Activated T-cell treated with anti-CD3 and anti-CD28 coated beads, Interleukin-2, amount 50 U/mL, for 72 hours (primary cell): ENCODE measurements at places on chromosomes 4 and X.

GRCh38 chr4:140004922-140005627, 148.9 kb downstream of the MAML3 start:
- DNase-seq, result no peak

GRCh38 chr4:128357286-128357685, 69.7 kb upstream of the PGRMC2 start:
- no peak for DNase-seq

- DNase-seq, result no peak
Observed at GRCh38 chrX:139563251-139563650, 32.7 kb downstream of the F9 start.

GRCh38 chr4:188783175-188783574, 643.9 kb downstream of the TRIML1 start:
- no peak for DNase-seq

DNA sequence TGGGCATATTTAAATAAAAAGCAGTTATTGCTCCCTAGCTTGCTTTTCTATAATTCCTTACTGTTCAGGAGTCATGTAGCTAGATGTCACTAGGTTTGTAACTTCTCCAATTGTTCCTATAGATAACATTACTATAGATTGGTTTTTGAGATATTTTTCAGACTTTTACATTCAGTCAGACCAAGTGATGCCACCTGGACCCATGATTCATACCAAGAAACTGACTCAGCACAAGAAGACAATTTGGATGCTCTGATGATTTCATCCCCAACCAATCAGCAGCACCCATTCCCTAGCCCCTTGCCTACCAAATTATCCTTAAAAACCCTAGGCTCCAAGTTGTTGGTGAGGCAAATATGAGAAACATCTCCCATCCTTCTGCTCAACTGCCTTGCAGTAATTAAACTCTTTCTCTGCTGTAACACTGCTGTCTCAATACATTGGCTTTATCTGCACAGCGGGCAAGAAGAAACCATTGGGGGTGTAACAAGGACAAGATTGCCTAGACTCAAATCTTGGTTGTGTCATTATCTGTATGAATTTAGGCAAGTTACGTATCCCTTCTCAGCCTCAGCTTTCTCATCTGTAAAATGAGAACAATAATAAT, 11.8 kb upstream of the NEIL3 start:
- no peak for DNase-seq

DNA sequence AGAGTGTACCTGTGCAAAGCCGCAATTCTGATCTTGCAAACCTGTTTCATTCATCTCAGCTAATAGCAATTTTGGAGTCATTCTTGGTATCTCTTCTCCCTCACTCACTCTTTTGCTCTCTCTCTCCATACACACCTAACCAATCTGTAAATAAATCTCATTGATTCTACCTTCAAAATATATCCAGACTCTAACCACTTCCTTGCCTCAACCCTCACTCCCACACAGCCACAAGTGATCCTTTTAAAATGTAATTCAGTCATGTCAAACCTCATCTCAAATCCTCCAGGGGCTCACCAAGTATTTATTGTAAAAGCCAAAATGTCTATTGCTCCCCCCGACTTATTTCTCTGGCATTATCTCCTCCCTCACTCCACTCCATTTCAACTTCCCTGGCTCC, 51.7 kb upstream of the SLC10A4 start:
- peak; percentile 5 for DNase-seq

GRCh38 chr4:168240821-168241220, 77.7 kb downstream of the DDX60 start:
- DNase-seq, result no peak

DNA sequence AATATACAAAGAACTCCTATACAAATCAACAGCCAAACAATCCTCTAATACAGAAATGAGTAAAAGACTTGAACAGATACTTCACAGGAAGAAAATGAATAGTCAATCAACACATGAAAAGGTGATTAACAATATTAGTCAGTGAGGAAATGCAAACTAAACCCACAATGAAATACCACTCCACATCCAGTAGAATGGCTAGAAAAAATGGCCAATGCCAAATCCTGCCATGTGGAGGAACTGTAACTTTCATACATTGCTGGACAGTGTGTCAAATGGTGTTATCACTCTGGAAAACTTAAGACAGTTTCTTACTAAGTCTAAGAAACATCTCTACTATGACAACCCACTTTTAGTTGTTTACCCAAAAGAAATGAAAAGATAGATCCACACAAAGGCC, 59.5 kb downstream of the NSG1 start:
- no peak for DNase-seq

DNA sequence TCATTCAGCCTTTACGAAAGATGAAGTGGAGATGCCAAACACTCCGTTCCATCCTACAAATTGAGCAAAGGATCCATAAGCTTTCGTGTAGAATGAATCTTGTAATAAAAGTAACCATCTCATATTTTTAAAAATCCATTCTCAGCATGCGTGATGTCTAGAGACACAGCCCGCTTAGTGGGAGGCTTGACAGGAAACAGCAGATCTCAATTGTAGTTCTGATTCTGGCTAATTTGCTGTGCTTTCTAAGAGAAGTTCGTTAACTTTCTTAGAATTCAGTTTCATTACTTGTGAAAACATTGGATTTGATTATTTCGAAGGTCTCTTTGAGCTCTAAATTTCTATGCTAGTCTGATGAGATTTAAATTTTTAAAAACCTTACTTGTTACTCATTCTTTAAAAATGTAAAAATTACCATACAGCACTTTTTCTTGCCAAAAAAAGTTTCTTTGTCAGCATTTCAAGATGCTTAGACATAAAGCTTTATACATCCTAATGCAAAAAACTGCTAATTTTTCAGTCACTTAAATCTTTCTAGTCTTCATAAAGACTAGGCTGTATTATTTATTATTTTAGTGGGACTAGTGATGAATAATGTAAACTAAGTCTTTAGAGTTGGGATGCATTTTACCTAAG, 66.9 kb upstream of the NEIL3 start:
- DNase-seq, result no peak

DNA sequence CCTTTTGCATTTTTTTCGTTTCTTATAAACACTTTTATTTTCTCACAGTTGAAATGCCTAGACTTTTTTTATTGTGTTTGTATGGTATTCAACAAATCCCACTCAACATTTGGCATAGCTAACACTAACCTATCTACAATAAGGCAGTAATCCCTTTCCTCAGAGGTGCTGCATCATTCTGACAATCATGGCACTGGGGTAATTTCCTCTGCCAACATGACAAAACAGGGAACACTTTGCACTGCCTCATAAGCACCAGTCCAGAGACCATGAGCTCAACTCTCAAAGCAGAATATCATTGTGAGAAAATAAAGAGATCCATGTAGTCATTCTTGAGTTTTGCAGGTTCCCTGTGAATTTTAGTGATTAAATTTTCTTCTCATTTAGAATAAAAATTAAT, 183.8 kb upstream of the INTU start:
- no peak for DNase-seq

DNA sequence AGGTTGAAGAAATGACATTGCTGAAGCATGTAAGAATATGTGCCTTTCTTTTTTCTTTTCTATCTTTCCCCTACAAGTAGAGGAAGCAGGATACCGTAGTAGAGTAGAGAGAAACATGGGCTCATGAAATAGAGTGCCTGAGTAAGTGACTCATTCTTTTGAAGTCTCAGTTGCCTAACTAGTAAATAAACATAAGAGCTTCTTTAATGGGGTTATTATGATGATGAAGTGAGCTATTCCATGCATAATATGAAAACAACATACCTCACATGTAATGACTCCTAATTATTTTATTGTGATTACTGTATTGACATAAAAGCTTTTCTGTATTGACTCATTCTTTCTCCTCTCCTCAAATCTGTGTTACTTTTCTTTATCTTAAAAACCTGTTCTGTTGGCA, 1538.2 kb downstream of the TECRL start:
- DNase-seq, result no peak

DNA sequence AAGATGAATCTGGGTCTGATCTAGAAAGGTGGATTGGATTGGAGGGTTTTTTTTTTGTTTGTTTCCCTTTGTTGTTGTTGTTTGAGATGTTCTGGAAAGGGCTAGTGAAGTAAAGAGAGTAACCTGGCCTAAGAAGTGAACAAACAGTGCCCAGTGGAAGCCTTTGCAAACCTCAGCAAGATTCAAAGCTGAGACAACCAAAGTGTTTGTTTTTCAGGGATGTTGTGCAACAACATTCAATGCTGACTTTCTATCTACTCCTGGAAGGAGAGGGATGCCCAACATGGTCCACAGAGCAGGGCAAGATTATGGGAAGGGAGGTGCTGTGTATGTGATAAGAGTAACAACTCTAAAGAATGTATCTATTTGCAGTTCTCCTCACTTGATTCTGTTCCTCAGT, 11.3 kb downstream of the BEX1 start:
- DNase-seq, result no peak

DNA sequence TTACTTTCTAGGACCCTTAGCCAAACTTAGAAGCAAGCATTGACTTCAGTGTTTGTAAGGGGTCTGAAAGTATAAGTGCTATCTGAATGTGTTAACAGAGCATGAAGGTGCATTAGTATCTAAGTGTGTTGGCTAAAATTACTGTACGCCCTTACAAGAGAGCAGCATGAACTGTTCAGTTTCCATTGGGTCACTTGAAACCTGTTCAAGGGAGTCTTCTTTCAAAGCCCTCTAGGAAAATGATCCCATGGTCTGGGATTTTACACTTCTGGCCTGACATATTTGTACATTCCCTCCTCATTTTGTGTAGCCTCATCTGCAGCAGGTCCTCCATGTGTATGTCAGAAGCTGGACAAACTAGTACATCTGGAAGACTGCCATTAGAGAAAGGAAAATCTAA, 3.2 kb downstream of the PRDX4 start:
- DNase-seq, result no peak

DNA sequence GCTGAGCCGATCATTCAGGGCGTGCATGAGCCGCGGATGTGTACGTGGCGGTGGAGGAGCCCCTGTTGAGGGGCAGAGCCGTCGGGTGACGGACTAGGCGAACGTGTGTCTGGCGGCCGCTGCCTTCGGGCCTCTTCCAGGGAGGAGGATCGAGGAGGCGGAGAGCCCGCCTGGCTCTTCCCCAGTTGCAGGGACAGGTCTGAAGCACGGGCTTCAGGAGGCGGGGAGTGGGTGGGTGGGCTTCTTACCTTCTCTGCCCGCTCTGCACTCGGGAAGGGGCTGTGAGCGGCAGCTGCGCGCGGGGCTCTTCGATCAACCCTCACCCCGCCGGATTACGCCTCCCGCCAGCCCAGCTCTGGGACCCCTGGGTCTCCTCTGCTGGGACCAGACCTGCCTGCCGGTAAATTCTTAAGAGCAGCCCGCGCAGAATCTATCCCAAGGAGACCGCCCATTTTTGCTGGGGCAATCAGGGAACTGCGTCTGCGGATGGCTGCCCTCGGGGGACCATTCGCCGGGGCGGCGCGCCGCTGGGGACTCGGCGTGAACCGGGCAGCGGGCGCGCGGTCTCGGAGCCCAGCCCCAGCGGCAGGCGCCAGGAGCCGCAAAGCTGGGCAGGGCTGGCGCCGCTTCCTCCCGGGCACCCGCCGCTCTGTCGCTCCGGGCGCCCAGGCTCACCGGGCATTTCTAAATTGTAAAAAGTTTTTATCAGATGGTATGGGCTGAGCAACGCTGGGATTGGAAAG, 4.9 kb downstream of the PLAC8 start:
- DNase-seq, result peak; percentile 56

- DNase-seq, result no peak
Observed at GRCh38 chr4:168092176-168092712, at the start of gene ANXA10. TSS of gene ANXA10 (plus strand) at chr4:168092537. CDS start at chr4:168092701, 164 bp downstream.

- no peak for DNase-seq
Observed at GRCh38 chr4:25723409-25723808, 67.8 kb downstream of the SLC34A2 start.

- DNase-seq, result peak; percentile 61
Observed at GRCh38 chr4:104966349-104967033, 180.2 kb upstream of the TET2 start.

GRCh38 chrX:24294619-24295018, 19.2 kb downstream of the SUPT20HL2 start:
- peak; percentile 30 for DNase-seq

DNA sequence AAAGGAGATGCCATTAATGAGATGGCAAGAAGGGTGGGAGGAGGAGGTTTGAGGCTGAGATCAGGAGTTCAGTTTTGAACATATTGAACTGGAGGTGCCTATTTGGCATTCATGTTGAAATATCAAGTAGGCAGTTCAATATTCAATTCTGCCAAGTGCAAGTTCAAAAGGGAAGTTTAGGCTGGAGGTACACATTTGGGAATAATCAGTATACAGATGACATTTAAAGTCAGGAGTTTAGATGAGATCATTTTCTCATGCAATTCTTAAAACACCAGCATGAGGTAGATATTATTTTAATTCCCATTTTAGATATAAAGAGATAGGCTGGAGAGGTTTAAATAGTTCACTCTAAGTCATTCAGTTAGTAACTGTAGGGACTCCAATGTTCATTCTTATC, 26.1 kb downstream of the COQ2 start:
- no peak for DNase-seq

GRCh38 chr4:53120778-53121177, 245.1 kb downstream of the SCFD2 start:
- no peak for DNase-seq

DNA sequence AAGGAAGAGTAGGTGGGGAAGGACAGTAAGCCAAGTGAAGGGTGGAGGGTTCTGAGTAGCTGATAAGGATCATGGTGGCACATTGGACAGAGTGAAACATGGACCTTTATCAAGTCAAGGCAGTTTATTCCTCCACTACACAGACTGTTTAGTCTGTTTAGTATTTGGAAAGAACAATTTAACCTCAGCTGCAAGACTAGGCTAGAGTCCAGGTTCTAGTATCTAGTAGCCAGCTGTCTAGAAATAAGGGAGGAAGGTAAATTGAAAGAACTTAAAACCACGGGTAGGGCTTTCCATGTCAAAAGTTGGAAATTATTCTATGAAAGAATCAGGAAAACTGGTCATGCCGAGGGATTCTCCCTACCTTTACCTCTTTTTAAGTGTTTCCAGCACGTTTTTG, 140.1 kb upstream of the MED14 start:
- no peak for DNase-seq

DNA sequence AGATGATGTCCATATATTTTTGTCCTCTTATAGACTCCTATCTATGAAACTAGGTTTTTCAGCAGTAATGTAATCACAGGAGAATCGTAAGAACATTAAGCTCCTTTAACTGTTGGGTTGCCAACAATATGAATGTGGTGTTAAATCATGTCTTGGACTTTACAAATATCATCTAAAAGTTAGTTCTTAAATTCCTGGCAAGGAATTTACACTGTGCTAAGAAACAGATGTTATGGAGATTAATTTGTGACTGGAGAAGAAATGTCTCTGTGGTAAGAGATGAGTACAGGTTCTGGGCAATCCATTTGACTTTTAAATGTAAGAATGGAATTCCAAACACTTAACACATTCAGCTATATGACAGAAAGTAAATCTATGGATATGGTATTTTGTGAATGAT, 34.6 kb downstream of the CNKSR2 start:
- DNase-seq, result no peak

DNA sequence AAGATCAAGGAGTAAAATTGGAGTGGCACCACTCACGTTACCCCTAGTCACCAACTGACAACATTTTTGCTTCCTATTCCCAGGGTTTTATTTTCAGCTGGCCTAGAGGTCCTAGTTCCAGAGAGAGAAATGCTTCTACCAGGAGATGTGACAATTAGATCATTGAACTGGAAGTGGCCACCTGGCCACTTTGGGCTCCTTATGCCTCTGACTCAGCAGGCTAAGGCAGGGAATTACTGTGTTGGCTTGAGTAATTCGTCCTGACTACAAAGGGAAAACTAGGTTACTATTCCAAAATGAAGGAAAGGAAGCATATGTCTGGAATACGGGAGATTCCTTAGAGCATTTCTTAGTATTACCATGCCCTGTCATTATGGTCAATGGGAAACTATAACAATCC, 831.6 kb upstream of the NDST4 start:
- DNase-seq, result no peak

GRCh38 chrX:65574356-65574755, 39.8 kb upstream of the LAS1L start:
- DNase-seq, result no peak
